ENCODE measurements at places on chromosomes 7 and 10.

DNA sequence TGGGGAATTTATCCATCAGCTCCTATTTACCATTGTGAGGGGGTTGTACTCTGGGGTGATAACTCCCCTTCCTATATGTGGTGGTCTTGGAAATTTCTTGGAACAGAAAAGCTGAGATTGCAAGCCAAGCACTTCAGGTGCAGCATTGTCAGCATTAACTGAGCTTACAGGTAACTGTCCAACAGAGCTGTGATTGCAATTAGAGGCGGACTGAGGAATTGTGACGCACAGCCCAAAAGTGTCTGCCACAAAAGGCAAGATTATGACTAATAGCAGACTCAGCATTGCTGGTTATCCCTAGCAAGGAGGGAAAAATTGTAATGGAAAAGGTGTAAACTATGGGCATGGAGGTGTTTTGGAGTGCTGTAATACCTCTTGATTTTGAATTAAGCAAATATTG is 126.1 kb upstream of the AGR3 start:
- DNase-seq: no peak

GRCh38 chr7:14825912-14826311 is 76.6 kb downstream of the DGKB start:
- no peak for DNase-seq

GRCh38 chr10:4691776-4692175 is 134.2 kb upstream of the AKR1E2 start:
- no peak for DNase-seq

DNA sequence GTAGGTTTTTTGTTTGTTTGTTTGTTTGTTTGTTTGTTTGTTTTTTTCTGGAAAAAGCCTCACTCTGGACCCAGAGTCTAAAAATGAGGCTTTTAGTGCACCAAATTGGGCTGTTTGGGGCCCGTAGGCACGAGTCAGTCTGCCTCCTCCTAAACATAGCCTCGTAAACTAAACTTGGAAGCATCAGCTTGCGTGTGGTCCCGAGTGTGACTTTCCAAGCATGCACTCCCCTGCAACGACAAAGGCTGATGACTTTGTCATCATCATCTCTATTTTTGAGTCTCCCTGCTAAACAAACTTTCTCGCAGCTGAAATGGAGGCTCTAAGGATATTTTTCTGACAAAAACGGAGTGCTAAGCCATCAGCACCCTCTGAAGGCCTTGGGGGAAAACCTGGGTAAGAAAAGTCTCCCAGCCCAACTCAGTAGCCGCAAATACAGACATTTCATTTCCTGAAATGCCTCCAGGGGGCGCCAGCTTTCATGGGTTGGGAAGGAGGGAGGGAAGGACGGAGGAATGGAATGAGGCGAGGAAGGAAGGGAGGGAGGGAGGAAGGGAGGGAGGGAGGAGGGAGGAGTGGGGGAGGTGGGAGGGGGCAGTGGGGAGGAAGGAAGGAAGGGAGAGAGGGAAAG is 245.9 kb downstream of the KCNMA1 start:
- no peak for DNase-seq

GRCh38 chr7:49580761-49581160 is 192.7 kb upstream of the VWC2 start:
- DNase-seq: no peak

DNA sequence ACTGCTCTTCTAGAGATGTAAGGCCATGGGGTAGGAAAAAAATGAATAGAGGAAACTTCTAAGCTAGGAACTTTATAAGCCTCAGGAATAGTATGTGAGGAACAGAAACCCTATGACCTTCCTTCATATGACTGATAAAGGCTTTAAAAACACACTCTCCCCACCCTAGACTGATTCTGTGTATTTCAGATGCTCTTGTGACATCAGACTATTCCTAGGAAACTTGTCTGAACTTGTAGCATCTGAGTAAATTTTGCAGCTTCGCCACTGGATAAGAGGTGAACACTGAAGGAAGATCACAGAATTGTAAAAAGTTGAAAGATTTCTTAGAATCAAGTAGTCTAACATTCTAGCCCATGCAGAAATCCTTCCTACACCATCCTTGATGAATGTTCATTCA is 31.0 kb upstream of the CBLL1 start:
- no peak for DNase-seq

GRCh38 chr10:112969542-112969941 is 19.5 kb downstream of the TCF7L2 start:
- no peak for DNase-seq

GRCh38 chr10:128018691-128019090 is 107.5 kb downstream of the MKI67 start:
- DNase-seq: no peak

Measured in NCI-H1436 treated with DMSO at 0.1 percent for 48 hours (cell line).